ENCODE measurements at places on chromosomes 2 and 18. TPM values are rescaled to one million over a fixed set of nuclear protein-coding genes. Genes with fewer than 3 reads are reported as not detected.

DNA sequence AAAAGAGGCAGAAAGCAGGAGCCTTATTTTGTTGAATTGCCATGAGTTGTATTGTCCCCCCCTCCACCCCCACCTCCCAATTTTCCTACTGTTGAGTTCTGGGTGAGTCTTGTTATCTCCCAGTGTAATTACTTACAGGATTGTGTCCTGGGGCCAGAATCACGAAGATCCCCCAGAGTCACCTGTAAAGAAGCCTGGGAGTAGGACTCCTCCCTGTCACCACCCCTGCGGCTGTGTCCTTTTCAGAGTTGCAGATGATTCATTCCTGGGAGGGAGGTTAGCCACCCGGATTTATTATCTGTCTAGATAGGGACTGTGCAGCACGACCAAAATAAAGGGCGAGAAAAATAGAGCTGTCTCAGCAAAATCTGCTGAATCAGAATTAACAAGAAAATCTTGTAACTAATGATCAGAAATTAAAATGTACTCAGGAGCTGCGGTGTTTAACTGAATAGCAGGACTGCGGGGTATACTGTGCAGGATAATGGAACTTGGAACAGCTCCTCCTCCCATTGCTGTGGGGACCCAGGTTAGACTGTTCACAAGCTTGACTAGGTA, 81.7 kb upstream of the CAPN13 start:
- H3K27me3 ChIP-seq = no peaks in the 10 kb centered on the region
- DNase-seq = no peak
- no peaks in the 10 kb centered on the region for H3K4me1 ChIP-seq

Gene HOXD3
- 5.5 TPM for total RNA-seq

Gene RESP18
- total RNA-seq = not detected

- no peak for DNase-seq
- H3K4me3 ChIP-seq = no peak overlapping the region
- no peak overlapping the region for H3K27ac ChIP-seq
- H3K4me1 ChIP-seq = peaks cover 5% of the 10 kb centered on the region
- no peaks in the 10 kb centered on the region for H3K36me3 ChIP-seq
These were observed 15.9 kb upstream of the NMUR1 start for GRCh38 chr2:231546014-231546715.

Data from adrenal gland (tissue), 19 donors.